CD4-positive, alpha-beta T cell treated with Interleukin-17A for 4 hours (primary cell): ENCODE measurements at places on chromosomes 2 and 18.

- peak; percentile 53 for DNase-seq
These were observed 19.0 kb downstream of the TMSB10 start for GRCh38 chr2:84924173-84925106.

GRCh38 chr2:133919285-133919684 is 334.6 kb upstream of the MGAT5 start:
- DNase-seq = no peak

- no peak for DNase-seq
These were observed 24.1 kb downstream of the POLE4 start for GRCh38 chr2:74982577-74982976.

GRCh38 chr2:7084601-7085000 is 167.4 kb downstream of the RNF144A start:
- no peak for DNase-seq

DNA sequence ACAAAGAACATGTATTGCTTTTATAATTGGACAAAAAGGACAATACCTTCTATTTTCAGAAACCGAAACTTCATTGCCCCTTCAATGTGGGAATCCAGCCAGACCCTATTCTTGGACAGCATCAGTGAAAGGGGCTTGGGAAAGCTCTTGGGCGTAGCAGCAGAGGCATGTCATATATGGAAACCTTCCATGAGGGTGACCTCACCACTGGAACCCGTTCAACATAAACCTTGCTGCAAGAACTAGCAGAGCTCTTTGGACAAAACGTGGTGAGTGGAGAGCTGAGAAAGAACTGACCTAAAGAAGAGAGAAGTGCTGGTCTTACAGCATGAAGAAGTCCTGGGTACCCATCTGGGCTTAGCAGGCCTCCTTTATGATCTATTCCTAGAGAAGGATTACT is 22.7 kb upstream of the ACTG2 start:
- no peak for DNase-seq

DNA sequence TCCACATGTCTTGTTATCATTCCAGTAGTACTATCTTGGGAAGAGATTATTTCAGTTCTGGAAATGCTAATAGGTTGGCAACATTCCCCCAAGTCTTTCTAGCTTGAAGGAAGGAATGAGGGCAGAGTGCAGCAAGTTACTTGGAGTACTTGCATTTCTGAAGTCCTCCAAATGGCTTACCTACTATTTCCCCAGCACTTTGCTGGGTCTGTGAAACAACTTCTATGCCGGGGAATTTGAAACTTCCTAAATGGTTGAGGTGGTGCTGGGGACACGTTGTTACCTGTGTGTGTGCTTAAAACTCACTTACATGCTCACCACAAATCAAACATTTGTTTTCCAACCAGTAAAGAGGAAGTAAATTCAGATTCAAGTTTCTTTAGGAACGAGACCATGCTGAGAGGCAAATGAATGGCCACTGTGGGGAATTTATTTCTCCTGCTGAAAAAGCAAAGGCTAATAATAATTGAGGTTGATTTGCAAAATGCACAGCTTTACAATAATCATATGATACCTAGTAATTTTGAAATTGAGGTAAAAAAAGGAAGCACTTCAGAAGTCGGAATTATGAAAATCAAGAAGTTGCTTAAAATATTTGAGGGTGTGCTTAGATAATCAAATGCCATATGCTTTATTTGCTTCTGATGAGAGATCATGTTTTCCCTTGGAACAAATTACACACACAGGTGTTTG is 1167.7 kb upstream of the ZEB2 start:
- no peak for DNase-seq
